ENCODE measurements at places on chromosomes 3 and 15.

GRCh38 chr3:161413855-161414210, 42.5 kb upstream of the SPTSSB start:
- no peaks in the 10 kb centered on the region for H3K4me1 ChIP-seq
- no peak overlapping the region for H3K4me3 ChIP-seq
- no peak overlapping the region for H3K27ac ChIP-seq
- H3K36me3 ChIP-seq, result no peaks in the 10 kb centered on the region
- no peaks in the 10 kb centered on the region for H3K27me3 ChIP-seq

DNA sequence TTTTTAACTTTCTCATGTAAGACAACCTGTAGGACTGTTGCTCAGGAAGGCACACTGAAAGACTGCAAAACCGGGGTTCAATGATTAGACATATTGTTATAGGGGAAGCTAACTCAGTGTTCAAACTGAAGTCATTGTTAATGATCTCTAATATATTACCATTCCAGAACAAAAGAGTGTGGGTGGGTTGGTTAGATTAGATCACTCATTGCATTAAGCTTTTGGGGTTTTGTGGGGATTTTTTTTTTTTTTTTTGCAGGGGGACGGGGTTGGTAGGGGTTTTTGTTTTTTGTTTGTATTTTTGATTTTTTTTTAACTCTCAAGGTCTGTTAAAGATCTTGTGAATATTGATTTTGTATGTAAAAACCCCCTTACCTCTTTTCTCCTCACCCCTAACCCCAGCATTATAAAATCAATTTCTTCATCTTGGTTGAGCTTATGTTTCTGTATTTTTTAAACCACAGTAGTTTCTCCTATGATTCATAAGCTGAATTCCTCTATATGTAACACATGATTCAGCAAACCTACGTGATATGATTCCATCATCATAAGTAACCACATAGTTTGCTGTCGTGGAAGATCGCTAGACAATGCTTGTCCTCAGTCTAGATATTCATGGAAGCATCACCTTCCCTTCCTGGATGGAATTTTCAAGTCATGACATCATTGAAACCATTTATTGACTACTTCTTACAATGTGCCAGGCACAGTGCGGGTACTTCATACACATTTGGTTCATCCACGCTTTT, 544.1 kb upstream of the MDFIC2 start:
- no peak overlapping the region for H3K27ac ChIP-seq
- no peaks in the 10 kb centered on the region for H3K36me3 ChIP-seq

- no peaks in the 10 kb centered on the region for H3K36me3 ChIP-seq
- H3K4me1 ChIP-seq, result no peaks in the 10 kb centered on the region
- no peak overlapping the region for H3K27ac ChIP-seq
- no peak for DNase-seq
Measured at GRCh38 chr15:85005319-85005718, 23.7 kb downstream of the PDE8A start.

DNA sequence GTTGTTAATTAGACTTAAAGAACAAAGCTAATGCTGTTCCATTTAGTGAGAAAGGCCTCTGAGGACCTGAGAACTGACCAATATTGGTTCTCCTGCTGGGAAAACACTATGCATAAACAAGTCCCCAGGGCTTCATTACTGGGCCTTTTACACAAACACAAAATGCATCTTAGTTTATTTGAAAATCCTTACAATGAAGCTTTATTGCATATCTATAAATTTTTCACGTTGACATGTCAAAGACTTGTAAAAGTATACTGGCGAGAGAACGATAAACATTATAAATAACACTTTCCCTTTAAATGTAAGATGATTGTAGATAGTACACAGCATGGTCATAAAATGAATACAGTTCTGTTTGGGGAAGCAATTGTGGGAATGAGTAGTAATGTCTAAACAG, 151.7 kb downstream of the ROBO2 start:
- no peak for DNase-seq
- no peaks in the 10 kb centered on the region for H3K4me1 ChIP-seq
- H3K27me3 ChIP-seq, result no peaks in the 10 kb centered on the region
- H3K27ac ChIP-seq, result no peak overlapping the region
- no peaks in the 10 kb centered on the region for H3K36me3 ChIP-seq
- H3K4me3 ChIP-seq, result no peak overlapping the region

DNA sequence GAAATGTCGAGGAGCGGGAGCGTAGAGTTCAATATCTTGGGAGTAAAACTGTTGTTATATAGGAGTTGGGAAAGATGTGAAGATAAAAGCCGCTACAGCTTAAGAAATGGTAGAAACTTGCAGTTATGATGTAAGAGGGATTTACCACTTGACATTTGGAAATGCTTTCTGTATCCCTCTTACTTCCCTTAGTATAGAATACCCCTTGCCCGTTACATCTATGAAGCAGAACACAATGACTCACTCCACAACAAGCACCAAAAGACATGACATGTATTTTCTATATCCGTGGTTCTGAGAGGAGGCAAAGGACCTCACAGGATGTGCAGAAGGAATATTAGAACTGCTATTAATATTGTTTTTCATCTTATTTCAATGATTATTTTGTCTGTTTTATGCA, 254.2 kb upstream of the NR2F2 start:
- no peak overlapping the region for H3K4me3 ChIP-seq
- no peaks in the 10 kb centered on the region for H3K4me1 ChIP-seq
- H3K27me3 ChIP-seq, result no peaks in the 10 kb centered on the region
- H3K27ac ChIP-seq, result no peak overlapping the region

DNA sequence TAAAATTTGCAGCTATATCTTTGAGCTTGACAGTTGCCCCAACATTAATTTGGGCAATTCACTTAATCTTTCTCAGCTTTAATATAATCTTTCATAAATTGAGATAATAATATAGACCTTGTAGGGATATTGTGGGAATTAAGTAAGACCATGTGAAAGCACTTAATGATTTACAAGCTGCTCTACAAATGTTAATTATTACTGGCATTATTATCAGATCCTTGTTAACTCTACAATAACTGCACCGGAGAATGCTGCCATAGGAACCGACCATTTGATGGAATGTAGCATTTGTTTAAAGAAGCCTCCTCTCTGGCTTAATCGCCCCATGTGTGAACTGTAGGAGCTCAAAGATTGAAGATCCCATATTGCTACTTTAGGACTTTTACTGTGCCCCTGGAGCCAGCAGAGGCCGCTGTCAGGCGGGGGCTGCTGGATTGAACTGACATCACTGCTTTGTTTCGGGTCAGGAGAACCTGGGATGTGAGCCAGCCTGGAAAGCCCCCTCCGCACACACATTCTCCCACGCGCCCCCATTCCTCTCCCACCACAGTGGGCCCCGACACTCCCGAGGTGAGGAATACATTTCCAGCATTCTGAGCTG, 154.2 kb upstream of the TNIK start:
- H3K36me3 ChIP-seq, result no peaks in the 10 kb centered on the region
- no peak for DNase-seq
- no peak overlapping the region for H3K4me3 ChIP-seq
- H3K27ac ChIP-seq, result no peak overlapping the region

GRCh38 chr15:68503213-68503612, 71.2 kb upstream of the ITGA11 start:
- H3K4me3 ChIP-seq, result no peak overlapping the region
- H3K27me3 ChIP-seq, result no peaks in the 10 kb centered on the region
- H3K27ac ChIP-seq, result no peak overlapping the region
- no peak for DNase-seq

- no peak for DNase-seq
- H3K4me3 ChIP-seq, result no peak overlapping the region
- H3K36me3 ChIP-seq, result no peaks in the 10 kb centered on the region
- no peak overlapping the region for H3K27ac ChIP-seq
Measured at GRCh38 chr15:47542312-47542989, 174.9 kb upstream of the SEMA6D start.

DNA sequence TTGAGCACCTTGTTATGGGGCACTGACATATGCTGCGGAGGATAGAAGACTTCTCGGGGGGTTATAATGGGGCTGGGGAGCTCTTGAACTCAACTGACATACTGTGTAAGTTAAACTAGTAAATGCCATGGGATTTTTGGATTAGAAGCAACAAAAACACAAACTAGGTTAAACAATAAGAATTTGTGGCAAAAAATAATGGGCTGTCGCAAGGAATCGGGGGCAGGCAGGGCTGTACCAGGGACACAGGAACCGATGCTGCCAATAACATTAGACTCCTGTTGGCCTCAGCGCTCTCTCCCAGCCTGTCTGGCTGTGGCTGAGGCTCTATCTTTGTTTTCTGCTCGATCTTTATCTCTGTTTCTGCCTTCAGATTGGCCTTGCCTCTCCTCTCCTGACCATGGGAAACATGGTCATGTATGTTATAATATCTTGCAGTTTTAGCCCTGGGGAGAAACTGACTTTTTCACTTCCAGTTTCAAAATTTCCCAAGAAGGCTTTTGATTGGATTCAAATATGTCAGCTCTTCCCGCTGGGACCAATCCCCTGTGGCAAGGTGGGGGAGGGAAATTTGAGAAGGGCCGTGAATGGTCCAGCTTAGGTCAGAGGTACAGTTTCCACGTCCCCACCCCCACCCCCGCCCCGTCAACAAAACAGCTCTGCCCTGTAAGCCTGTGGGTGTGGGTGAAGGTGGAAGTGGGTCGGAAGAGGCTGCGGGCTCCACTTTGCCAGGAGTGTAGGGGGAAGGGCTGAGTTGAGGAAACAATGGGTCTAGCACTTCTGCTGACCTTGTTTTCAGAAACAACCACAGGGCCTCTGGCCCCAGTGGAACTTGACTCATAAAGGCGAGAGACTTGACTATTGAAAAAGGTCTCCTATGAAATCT, 161.1 kb upstream of the TBL1XR1 start:
- DNase-seq, result peak; percentile 62
- peak overlapping the region; percentile 92 for H3K27ac ChIP-seq
- peaks cover 10% of the 10 kb centered on the region for H3K4me1 ChIP-seq
- no peaks in the 10 kb centered on the region for H3K27me3 ChIP-seq

DNA sequence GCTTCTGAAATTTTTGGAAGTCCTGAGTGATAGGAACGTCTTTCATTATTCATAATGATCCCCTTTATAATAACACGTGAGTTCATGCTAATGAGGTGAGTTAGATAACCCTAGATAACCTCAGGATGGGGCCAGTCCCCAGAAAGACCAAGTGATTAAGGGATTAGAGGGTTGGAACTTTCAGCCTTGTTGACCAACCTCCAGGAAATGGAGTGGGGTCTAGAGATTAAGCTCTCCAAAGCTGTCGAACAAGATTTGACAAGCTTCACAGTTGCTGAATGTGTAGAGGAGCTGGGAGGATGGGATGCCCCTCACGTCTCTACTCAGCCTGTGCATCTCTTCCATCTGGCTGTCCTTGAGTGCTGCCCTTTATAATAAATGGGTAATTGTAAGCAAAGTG, 107.1 kb downstream of the ZMAT3 start:
- no peak overlapping the region for H3K27ac ChIP-seq
- no peaks in the 10 kb centered on the region for H3K36me3 ChIP-seq
- H3K4me3 ChIP-seq, result no peak overlapping the region
- no peak for DNase-seq
- no peaks in the 10 kb centered on the region for H3K27me3 ChIP-seq

GRCh38 chr3:7687428-7688147, 814.0 kb upstream of the LMCD1 start:
- DNase-seq, result no peak
- H3K4me1 ChIP-seq, result no peaks in the 10 kb centered on the region
- no peaks in the 10 kb centered on the region for H3K27me3 ChIP-seq
- no peak overlapping the region for H3K27ac ChIP-seq

- no peaks in the 10 kb centered on the region for H3K36me3 ChIP-seq
- no peaks in the 10 kb centered on the region for H3K4me1 ChIP-seq
- no peak overlapping the region for H3K4me3 ChIP-seq
- H3K27ac ChIP-seq, result no peak overlapping the region
- no peaks in the 10 kb centered on the region for H3K27me3 ChIP-seq
Measured at GRCh38 chr3:155676252-155676981, 68.5 kb downstream of the PLCH1 start.

DNA sequence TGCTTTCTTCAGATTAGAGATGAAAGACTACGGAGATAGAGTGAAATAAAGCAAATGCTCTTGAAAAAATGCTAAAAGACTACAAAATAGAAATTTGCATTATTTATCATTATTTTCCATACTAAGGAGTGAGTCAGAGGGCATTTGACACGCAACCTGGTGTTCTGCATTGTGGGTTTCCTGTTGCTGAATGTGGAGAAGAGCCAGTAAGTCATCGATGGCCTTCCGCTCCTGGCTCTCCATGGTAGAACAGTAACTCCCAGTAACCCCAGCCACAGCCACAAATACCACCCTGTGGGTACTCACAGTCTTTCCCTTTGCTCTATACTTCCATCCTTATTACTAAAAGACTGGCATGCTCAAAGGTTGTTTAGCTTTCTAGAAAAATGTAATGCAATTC, 61.5 kb downstream of the CGGBP1 start:
- H3K4me1 ChIP-seq, result no peaks in the 10 kb centered on the region
- no peak overlapping the region for H3K27ac ChIP-seq
- no peak for DNase-seq
- no peak overlapping the region for H3K4me3 ChIP-seq
- H3K27me3 ChIP-seq, result no peaks in the 10 kb centered on the region

DNA sequence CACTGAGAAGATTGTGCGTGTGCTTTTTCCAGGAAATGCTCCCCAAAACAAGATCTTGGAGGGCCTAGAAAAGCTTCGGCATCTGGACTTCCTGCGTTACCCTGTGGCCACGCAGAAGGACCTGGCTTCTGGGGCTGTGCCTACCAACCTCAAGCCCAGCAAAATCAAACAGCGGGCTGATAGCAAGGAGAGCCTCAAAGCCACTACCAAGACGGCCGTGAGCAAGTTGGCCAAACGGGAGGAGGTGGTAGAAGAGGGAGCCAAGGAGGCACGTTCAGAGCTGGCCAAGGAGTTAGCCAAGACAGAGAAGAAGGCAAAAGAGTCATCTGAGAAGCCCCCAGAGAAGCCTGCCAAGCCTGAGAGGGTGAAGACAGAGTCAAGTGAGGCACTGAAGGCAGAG, 4.8 kb downstream of the MAP1A start:
- no peaks in the 10 kb centered on the region for H3K4me1 ChIP-seq
- no peak overlapping the region for H3K4me3 ChIP-seq
- H3K27ac ChIP-seq, result no peak overlapping the region
- H3K36me3 ChIP-seq, result no peaks in the 10 kb centered on the region
- DNase-seq, result no peak

DNA sequence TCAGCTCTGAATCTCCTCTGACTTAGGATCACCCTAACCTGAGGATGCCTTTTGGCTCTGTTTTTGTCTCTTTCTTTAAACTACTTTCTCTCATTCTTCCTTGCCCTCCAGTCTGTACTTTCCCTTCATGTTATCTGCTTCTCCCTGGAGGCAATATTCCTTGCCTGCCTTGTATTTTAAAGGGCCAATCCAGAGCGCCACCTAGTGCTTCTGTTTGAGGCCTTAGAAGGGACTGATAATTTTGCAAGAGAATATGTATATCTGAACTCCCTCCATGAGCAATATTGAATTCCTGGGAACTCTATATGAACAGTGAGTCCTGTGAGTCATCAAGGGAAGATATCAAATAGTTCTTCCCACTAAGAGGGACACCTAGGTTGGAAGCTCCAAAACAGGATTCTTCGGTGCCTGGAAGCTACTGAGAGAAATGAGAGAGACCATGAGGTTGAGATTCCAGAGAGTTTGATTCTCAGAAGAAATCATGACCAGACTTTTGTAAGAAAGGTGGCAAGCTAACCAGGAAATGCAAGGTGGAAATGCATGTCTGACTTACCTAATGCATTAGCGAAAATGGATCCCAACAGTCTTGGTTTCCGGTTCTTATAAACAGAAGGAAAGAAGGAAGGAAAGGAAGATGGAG, 203.8 kb upstream of the CD96 start:
- no peaks in the 10 kb centered on the region for H3K27me3 ChIP-seq
- no peaks in the 10 kb centered on the region for H3K4me1 ChIP-seq
- no peak overlapping the region for H3K27ac ChIP-seq

- H3K4me3 ChIP-seq, result no peak overlapping the region
- no peaks in the 10 kb centered on the region for H3K4me1 ChIP-seq
- no peaks in the 10 kb centered on the region for H3K36me3 ChIP-seq
- no peaks in the 10 kb centered on the region for H3K27me3 ChIP-seq
- H3K27ac ChIP-seq, result no peak overlapping the region
Measured at GRCh38 chr15:81548365-81549130, 174.5 kb upstream of the TMC3 start.
